ENCODE measurements at places on chromosomes 11 and 22. TPM values are rescaled to one million over a fixed set of nuclear protein-coding genes. Genes with fewer than 3 reads are reported as not detected.

Gene PRDM10
- total RNA-seq: 6.2 TPM

Gene OR51E2
- not detected for total RNA-seq

Gene DGAT2
- 2.3 TPM for total RNA-seq

Gene GALNT18
- 8.1 TPM for total RNA-seq

Gene MIAT
- 0.72 TPM for total RNA-seq

Gene CRYBB3
- total RNA-seq: not detected

Gene C11orf21
- total RNA-seq: 0.07 TPM

Gene OR4D5
- total RNA-seq: not detected

Gene MS4A2
- total RNA-seq: not detected

Gene SCGB2A2
- not detected for total RNA-seq

Gene PANX3
- not detected for total RNA-seq

Gene USP2
- 0.33 TPM for total RNA-seq

Gene JHY
- total RNA-seq: 1.8 TPM

Gene CRYBB2
- not detected for total RNA-seq

Gene CCDC82
- total RNA-seq: 16.9 TPM

Gene ACRV1
- total RNA-seq: not detected

Data from smooth muscle cell of the pulmonary artery (primary cell).